Body of pancreas (tissue), 4 donors: ENCODE measurements at places on chromosomes 4 and X. TPM values are rescaled to one million over a fixed set of nuclear protein-coding genes. Genes with fewer than 3 reads are reported as not detected.

The RBMX gene
- total RNA-seq = 150 TPM

GRCh38 chrX:120549483-120550452, 11.0 kb downstream of the CUL4B start:
- DNase-seq = peak; percentile 6

DNA sequence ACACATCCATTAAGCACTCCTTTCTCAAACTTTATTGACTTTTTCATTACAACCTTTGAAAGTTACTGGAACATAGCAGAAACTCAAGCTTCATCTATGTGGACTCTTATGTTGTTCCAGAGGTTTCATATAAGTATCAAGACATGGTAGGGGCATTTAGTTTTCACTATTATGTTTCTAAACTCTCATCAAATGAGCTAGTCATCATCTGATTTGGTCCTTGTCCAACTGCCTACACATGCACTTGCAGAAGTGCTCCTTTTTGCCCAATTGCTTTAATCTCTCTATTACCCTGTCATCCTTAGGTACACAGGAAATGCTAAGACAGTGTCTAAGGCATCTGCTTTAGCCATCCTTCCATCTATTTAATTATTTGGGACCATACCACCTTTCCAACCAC, 42.2 kb upstream of the EPGN start:
- DNase-seq = no peak

- DNase-seq = no peak
Measured at GRCh38 chr4:53378171-53378482, 686 bp downstream of the FIP1L1 start.

- DNase-seq = peak; percentile 62
Measured at GRCh38 chrX:130393451-130394074, 8.1 kb upstream of the GPR119 start.

DNA sequence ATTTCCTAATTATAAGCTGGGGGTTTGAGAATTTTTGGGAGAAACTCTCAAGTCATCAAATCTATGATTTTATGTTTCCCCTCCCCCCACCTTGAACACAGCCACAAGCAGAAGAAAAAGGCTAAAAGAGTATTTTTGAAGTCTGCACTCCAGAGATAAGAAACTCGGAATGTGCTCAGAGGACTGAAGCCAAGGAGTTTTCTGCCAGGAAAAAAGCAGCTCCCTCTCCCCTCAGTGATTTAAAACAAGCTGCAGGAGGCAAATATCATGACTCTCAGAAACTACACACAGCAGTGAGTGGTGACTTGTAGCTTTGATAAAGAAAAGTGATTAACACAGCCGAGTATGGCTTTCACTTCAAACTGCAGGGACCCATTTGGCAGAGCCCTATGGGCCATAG, 800.2 kb upstream of the FTHL17 start:
- no peak for DNase-seq

- no peak for DNase-seq
Measured at GRCh38 chr4:154854362-154854761, 73.3 kb downstream of the RBM46 start.

- DNase-seq = no peak
Measured at GRCh38 chr4:11214281-11214680, 214.4 kb downstream of the HS3ST1 start.

DNA sequence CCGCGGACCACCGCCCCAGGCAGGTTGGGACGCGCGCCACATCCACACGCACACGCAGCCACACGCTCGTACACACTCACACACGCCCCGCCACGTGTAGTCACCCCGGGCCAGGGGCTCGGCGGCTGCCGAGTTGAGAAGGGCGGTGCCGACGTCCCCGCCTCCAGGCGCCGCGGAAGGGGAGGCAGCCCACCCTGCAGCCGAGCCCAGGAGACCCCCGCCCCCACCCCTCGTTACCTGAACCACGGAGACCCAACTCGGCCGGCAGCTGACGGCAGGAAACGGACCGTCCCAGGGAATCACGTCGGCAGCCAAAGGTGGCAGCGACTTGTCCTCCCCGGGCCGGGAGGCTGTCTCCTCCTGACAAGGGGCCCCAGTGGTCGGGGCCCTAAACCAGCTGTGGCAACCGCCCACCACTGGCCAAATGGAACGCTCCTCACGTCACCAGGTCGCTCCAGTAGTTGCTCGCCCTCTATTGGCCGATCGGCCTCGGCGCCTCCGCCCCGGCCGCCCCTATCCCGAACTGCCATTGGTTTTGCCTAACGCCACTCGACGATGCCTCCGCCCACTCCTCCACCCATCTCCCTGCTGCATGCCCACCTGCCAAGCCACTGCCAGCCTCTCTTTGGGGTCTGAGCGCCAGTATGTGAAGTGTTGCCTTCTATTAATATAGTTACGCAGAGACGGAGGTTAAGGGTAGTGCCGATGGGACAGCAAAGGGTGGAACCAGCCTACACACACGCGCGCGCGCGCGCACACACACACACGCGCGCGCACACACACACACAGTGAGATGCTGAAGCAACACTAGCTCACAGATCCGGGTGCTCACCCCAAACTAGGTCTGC, at the start of gene ZDHHC9:
ZDHHC9 (minus strand) TSS at position 428 of the 848 bp plus-strand sequence. CDS start 1,941 bp downstream, outside the sequence.
- DNase-seq = peak; percentile 86

DNA sequence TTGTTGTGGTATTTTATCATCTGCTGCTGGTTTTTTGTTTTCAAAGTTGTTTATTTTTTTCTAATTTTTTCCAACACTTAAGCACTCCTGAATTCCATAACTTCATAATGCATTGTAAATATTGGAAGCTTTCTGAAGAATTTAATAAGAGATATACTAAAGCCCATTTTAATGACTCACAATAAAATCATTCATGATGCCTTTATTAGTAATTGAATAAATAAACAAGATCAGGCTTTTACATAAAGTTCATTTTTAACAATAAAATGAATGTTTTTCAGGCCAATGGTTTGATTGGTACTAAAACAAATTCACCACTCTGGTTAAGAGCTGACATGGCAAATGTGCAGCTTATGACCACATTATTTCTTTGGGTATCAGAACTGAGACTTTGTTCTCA, 408.2 kb upstream of the SMIM31 start:
- DNase-seq = no peak

The PAGE5 gene
- total RNA-seq = not detected

The SYNPO2 gene
- total RNA-seq = 7.6 TPM

- DNase-seq = no peak
Measured at GRCh38 chr4:44320833-44321232, 127.8 kb downstream of the KCTD8 start.

DNA sequence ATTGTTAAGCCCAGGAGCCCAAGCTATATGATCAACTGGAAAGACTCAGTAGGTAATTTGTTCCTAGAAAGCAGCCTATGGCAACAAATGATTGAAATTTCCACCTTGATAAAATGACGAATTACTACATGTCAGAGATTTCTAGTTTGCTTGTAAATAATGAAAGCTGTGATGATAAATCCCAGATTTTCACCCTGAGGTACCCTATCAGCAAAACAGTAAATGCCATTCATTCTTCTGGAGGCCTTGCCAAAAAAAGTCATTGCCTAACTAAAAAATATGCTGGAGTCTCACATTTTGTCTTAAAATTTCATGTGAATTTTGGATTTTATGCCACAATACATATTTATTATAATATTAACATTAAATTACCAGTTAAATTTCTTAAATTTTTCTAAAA, 71.3 kb downstream of the PPEF2 start:
- no peak for DNase-seq

- DNase-seq = no peak
Measured at GRCh38 chrX:133523081-133523487, 107.8 kb upstream of the GPC4 start.

GRCh38 chrX:153635388-153635787, 11.6 kb upstream of the DUSP9 start:
- no peak for DNase-seq

DNA sequence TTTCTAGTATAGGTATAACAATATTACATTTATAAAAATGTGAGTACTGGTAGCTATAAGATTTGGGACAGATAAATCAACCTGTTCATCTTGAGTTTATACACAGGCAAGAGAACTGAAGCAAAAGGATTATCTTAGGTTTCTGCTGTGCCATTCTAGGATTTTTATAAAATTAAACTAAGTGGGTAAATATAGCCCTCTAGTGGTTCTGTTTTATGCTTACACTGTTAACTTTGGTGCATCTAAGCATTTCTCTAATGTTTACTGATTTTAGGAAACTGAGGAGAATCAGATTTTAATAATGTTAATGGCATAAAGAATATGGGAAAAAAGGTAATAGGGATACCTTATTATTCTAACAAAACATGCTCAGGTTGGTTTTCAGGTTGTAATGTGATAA, 1.1 kb upstream of the RRH start:
- no peak for DNase-seq

The FGFR3 gene
- total RNA-seq = 196 TPM

DNA sequence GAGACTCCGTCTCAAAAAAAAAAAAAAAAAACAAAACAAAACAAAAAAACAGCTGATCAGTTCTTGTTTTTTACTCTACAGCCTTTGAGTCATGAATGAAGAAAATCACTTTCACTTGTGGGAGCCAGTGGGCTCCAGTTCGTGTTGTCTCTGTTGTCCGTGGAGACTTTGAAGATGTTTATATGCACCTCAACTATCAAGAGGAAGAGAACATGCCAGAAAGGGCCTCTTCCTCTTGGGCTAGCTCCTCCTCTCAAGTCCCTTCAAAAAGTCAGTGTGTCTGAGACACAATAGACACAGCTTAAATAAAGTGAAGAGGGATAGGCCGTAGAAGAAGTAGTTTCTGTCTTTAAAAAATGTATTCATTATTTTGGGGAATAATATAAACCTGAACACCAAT, 182.7 kb downstream of the KDR start:
- DNase-seq = no peak

GRCh38 chr4:143294710-143295275, 41.9 kb upstream of the GAB1 start:
- DNase-seq = no peak

DNA sequence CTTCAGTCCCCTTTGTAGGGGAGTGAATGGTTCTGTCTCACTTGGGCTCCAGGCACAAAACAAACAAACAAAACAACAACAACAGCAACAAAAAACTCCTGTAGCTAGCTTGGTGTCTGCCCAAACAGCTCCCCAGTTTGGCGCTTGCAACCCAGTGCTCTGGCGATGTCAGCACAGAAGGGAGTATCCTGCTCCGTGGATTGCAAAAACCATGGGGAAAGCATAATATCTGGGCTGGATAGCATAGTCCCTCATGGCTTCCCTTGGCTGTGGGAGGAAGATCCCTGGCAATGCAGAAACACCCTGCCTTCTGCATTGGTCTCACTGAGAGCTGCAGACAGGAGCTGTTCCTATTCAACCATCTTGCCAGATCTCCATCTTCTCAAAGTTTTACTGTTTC, 39.7 kb downstream of the UGT2B17 start:
- DNase-seq = no peak

DNA sequence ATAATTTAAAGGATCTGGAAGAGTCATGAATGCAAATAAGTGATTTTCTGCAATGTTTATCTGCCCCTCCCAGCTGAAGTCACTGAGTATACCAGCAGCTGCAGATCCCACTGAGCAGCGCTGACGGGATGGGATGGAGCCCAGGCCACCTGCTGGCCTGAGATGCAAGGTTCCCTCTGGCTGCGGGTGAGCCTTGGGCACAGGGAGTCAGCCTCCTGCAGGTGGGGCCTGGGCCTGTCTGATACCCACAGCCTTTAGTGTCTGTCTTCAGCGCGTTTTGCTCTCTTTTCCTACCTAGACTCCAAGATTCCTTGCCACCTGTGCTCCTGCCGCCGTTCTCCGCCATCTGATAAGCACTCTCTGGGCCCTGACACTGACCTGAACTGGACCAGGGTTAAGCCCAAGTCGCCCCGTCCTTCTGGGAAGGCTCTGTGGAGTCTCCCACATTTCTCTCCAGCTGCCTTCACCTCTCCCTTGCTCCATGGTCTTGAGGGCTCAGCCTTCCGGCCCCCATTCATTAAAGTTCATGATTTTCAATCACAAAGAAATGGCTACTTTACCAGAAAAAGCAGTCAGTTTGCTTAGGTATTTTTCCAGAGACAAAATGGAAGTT, 223.1 kb upstream of the FAT1 start:
- DNase-seq = peak; percentile 87

DNA sequence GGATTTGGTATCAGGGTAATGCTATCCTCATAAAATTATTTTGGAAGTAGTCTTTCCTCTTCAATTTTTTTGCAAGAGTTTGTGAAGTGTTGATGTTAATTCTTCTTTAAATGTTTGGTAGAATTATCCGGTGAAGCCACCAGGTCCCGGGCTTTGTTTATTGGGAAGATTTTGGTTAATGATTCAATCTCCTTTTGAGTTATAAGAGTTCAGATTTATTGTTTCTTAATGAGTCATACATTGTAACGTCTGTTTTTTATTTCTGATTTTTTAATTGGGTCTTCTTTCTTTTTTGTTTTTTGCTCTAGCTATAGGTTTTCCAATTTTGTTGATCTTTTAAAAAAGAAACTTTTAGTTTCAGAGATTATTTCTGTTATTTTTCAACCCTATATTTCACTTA, 412.3 kb downstream of the PDGFC start:
- no peak for DNase-seq

DNA sequence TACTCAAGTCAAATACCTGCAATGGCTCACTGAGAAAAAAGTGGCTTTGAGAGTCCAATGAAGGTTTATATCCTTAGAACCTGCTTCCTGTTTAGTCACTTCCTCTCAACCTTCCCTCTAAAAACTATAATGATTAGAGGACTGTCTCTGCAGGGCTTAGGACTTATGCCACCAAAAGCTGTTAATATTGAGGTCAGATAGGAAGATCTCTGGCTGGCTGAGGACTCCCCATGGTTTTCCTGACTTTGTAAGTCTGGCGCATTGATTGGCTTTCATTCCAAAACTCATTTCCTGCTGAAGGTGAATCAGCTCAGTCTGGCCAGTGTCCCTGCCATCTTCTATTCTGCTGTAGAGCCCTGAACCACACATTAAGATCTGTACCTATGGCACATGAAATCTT, 140.9 kb upstream of the ANK2 start:
- no peak for DNase-seq

The XKRX gene
- total RNA-seq = not detected

DNA sequence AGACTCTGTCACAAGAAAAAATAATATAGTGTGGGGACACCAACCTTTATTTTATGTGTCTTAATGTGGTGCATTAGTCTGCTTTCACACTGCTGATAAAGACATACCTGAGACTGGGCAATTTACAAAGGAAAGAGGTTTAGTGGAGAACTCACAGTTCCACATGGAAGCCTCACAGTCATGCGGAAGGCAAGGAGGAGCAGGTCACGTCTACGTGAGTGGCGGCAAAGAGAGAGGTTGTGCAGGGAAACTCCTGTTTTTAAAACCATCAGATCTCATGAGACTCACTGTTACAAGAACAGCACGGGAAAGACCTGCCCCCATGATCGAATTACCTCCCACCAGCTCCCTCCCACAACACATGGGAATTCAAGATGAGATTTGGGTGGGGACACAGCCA, 130.2 kb downstream of the AFF1 start:
- DNase-seq = no peak

The KCNE5 gene
- not detected for total RNA-seq

- DNase-seq = no peak
Measured at GRCh38 chrX:13022926-13023325, 21.5 kb downstream of the FAM9C start.

GRCh38 chr4:18242919-18243693, 221.6 kb upstream of the LCORL start:
- no peak for DNase-seq

The ARHGEF6 gene
- total RNA-seq = 5.7 TPM

- no peak for DNase-seq
Measured at GRCh38 chr4:110808351-110808878, 185.5 kb upstream of the PITX2 start.

The NPNT gene
- total RNA-seq = 29.1 TPM

- DNase-seq = no peak
Measured at GRCh38 chr4:4289597-4289940, 385 bp downstream of the LYAR start.
